ENCODE measurements at places on chromosomes 4 and X.
A peak's percentile ranks its signal among the peaks of the same experiment; 100 is the strongest.

GRCh38 chrX:155995321-155995875, 2.1 kb upstream of the IL9R start:
- no peak for DNase-seq

GRCh38 chr4:155587766-155588165, 78.9 kb upstream of the GUCY1A1 start:
- no peak for DNase-seq

DNA sequence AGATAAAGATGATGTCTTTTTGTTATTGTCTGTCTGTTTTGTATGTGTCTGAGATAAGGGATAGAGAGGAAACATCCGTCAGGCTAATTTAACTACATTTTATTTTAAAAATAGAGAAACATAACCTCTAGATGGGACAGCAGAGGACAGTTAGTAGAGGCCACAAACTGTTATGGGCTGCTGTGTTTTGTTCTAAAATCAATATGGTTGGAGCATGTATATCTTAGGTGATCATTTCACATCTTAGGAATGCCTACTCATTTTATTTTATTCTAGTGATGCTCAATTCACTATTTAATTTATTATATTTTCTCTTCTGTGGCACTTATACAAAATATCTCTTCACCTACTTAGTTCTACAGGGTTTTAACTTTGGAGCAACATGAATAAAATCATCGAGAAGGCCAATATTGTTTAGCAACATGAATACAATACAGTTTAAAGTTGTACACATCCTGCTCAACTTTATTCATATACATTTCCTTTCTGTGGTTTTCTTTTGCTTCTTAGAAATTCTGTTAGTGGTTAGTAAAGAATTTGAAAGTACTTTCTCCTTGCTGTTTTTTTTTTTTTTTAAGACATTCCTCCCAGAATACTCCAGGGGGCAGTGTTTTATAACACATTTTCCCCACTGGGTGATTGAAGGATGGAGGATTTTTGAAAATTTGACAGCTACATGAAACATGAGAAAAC, 392.9 kb downstream of the UNC5C start:
- peak; percentile 33 for DNase-seq

GRCh38 chr4:39881789-39882188, 95.9 kb downstream of the PDS5A start:
- DNase-seq: no peak

DNA sequence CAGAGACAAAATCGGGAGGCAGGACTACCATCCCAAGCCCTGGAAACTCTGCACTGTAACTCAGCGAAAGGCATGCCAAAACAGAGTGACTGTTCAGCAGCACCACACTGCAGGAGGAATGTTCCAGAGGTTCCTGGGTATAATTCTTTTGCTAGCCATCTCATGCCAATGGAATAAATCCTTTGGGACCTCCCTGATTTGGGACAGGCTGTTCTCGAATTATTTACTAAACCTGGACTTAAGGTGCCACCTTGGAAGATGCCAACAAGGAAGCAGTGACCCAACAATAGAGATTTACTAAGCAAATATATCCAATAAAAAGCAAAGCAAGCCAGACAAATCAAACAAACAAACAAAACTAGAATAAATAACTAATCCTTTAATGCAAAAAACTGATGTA, 9.3 kb downstream of the AADAT start:
- DNase-seq: no peak

- no peak for DNase-seq
Measured at GRCh38 chr4:94507708-94508107, 56.0 kb downstream of the PDLIM5 start.

GRCh38 chr4:152970102-152970820, 34.1 kb downstream of the FHDC1 start:
- no peak for DNase-seq

- DNase-seq: no peak
Measured at GRCh38 chr4:82493721-82494425, 63.5 kb downstream of the ENOPH1 start.

DNA sequence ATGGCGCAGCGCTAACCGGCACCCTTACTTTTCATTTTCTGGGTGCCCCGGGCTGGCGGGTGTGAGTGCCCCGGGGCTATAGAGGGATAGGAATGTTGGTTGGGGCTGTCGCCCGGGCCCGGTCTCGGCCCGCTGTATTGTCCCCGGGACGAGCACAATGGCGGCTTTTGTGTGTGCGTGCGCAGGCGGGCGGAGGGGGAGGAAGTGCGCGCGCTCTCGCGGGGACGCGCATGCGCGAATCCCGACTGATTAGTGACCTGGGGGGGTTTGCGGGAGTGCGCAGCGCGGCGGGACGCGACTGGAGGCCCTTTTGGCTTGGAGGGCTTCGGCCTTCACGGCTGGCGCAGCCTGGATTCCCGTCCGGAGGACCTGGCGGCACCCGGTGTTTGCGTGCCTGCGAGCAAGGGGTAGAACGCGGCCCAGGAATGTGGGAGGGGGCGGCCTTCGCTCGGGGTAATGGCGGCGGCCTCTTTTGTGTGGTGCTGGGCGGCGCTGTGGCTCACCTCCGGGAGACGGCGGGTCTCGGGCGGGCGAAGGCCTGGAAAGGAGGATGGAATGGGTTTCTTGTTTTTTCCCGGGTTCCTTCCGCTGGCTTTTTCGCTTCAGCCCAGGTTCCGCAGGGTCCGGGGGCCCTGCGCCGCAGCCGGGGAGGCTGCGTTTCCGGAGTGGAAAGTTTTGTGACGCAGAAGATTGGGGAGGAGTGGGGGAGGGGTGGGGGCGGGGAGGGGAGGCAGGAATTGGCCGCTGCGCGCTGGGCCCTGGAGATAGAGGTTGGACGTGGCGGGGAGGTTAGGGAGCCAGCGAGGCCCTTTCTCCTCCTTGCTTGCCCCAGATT, 618 bp downstream of the DDX3X start:
- peak; percentile 83 for DNase-seq

DNA sequence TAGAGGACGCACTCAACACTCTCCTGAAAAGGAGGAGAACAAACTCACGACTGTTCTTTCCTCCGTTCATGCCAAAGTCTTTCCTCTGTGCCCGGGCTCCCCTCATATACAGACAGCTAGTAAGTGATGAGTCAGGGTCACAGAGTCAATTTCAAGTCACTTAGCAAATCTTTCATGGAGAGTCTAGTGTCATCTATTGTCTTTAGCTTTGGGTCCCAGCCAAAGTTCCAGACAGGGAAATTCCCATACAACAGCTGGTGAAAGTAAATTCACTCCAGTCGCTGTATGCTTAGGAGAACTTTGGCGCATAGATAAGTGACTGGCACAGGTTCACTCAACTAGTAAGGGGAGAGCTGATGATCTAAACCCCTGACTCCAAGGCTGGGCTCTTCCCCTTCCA, 226.5 kb downstream of the MID1 start:
- DNase-seq: no peak

DNA sequence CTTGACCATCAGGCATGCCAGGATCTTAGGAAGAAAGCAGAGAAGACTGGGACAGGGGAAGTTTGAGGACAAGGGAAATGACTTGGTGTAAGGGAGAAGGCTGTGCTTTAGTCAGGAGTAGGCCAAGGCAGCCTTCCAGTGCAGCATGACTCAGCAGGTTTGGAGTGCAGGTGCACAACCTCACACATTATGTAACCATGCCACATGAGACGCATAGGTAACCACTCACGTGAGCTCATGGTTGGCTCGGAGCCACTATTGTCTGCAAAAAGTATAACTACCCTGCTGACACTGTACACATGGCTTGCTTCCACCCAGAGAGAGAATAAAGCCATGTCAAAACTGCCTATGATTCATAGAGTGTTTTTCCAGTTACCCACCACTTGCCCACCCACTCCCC, 715.9 kb downstream of the SMARCA1 start:
- DNase-seq: peak; percentile 9

- no peak for DNase-seq
Measured at GRCh38 chr4:173626277-173626676, 96.2 kb upstream of the HAND2 start.

- DNase-seq: no peak
Measured at GRCh38 chr4:129862461-129862860, 766.5 kb downstream of the C4orf33 start.

DNA sequence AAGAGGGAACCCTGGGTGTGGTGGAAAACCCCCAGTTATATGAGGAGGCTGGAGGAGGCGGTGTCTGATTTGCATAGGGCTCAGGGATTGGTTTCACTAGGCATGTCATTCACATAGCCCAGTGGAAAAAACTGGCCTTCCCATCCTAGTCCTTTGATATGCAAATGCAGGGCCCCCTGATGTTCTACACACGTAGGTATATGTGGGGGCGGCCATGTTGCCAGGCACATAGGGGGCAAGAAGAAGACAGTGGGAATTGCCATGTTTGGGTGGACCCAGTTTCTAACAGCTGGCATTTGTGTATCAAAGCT, 34.0 kb upstream of the ENPP6 start:
- DNase-seq: no peak

GRCh38 chr4:7395645-7396044, 39.1 kb downstream of the PSAPL1 start:
- no peak for DNase-seq

GRCh38 chr4:85740431-85740861, 265.5 kb downstream of the ARHGAP24 start:
- no peak for DNase-seq

DNA sequence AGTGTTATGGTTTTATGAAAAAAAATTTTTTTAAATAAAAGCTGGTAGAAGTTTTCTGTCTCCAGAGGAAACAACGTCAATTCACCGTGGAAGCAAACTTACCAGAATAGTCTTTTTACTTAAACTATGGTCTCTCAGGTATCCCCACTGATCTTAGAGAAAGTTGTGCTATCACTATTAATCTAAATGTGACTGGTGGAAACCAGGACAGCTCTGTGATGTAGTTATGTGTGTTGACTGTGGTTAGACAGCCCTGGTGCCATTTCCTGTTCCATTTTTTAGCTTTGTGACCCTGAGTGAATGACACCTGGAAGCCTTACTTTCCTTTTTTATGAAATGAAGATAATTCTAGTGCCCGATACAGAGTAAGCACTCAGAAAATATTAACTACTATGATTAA, 111.8 kb upstream of the HUWE1 start:
- DNase-seq: peak; percentile 44

- no peak for DNase-seq
Measured at GRCh38 chr4:34850968-34851367, 1393.3 kb downstream of the ARAP2 start.

GRCh38 chr4:24802648-24803047, 7.3 kb downstream of the SOD3 start:
- DNase-seq: no peak

DNA sequence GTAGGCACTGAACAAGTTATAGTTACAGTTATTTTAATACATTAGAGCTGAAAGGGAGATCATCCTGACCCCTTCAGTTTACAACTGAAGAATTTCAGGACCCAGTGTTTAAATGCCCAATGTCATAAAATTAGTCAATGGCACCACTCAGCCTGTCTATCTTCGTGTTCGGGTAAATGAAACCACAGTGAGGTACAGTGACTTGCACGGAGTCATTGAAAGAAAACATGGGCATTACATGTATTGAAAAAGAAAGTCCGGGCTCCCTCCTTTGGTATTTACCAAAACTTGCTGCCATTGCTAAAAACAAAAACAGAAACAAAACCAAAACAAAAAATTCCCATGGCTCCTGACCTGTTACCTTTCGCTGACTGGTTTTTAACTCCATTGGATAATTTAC, 131.7 kb downstream of the SH2D1A start:
- DNase-seq: no peak

DNA sequence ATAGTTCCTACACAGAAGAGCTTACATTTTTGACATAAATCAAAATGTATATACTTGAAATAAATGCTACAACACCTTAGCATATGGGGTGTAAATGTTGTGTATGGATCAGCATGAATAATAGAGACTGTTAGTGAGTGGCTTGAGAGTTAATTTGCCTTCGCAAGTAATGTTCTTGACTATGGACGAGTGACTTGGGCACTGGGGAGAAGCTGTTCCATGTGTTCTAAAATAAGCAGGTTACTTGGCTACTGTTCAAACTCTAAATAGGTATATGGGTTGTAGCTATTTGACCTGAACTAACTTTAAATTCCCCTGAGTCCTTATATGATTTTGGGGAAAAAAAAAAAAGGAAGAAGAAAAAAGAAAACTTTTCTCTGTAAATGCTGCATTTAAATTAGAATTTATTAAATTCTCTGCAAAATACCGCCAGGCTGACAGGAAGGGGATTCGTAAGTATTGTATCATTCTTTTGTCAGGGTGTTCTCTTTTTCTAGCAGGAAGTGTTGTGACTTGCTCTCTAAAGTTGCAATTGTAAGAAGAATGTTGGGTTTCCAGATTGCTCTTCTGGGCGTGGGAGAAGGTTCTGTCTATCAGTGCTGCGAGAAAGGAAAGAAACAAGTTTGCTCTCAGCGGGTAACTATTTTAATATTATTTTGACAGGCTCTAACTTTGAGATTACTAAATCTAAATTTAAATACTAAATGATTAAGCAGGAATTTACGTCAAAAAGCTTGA, 32.2 kb downstream of the PLS3 start:
- DNase-seq: no peak

DNA sequence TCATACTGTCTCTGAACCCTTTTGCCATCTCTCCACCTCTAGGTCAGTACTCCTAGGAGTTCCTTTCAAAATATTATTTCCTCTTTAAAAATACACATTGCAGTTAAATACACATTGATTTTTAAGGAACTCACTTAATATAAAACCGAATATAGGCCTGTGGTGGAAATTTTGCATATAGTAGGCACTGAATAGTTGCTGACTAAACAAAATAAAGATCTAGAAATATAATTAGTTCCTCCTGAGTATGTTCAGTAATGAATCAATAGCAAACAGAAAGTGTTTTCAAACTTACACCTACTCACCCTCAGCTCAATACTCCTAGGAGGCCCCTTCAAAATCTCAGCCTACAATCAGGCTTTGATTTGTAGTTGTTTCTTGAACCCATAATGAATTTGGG, 61.5 kb downstream of the IGSF1 start:
- no peak for DNase-seq

- DNase-seq: no peak
Measured at GRCh38 chrX:149124526-149125108, 380.5 kb downstream of the IDS start.

DNA sequence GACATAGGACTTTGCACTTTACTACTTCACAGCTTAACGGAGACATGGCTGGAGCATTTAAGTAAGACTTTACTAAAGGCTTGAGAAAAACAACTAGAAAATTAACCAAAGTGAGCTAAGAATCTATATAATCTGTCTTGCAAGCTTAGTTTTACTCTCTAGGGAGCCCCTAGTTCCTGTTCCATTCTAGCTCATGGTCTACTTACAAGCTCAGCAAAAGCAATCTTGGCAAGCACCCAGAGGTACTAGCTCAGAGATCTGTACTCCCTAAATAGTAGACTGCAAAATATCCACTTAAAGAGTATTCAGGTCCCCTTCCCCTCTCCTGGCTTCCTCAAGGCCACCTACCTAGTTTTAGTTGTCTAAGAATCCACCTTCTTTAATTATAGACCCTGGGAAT, 469.0 kb downstream of the IDS start:
- DNase-seq: no peak

DNA sequence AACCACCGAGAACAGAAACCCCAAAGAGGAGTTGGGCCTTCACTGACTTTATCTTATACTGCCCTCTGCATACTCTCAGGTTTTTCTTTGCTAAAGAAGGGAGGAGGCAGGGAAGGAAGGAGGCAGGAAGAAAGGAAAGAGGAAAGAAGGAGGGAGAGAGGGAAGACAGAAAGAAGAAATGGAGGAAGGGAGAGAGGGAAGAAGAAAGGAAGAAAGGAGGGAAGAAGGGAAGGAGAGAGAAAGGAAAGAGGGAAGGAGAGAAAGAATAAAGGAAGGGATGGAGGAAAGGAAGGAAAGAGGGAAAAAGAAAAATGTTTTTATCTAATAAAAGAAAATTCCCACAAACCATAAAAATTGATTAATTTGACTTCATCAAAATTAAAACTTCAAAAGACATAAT, 294.6 kb downstream of the PTTG2 start:
- DNase-seq: no peak

All from DND-41 (cell line).